Astrocyte of the cerebellum (primary cell): ENCODE measurements at places on chromosomes 12 and 14.

DNA sequence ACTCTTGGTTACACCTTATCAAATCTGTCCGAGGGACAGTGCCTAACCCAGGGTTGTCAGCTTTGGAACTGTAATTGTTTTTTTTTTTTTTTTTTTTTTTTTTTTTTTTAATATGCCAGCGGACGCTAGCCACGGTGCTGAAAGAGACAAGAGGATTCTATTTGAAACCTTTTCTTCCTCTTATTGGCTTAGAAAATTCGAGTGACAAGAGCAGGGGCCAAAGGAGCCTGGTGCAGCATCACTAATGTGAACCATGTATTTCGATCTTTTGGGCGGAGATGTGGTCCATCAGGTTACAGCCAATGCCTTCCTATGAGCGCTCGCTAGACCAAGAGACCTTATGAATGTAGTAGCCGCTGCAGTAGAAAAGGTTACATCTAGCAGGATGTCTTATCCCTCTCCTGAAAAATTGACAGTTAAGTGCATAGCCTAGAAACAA lies 922 bp downstream of the PTPRR start:
- DNase-seq = no peak

GRCh38 chr12:115570069-115570777 lies 707.3 kb downstream of the MED13L start:
- DNase-seq = no peak

DNA sequence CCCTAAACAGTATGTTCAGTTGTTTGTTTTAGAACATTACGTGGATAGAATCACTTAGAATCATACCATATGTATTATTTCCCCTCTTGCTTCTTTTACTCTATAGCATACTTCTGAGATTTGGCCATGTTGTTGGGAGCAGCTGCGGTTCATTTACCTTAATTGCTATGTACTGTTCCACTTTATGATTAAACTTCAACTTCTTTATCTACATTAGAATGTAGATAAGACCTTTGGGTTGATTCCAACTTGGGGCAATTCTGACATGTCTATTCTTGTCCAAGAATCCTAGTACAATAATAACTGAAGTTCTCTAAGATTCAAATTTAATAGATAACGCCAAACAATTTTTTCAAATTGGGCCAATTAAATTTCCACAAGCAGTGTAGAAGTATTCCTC lies 80.7 kb downstream of the GRIN2B start:
- no peak for DNase-seq

DNA sequence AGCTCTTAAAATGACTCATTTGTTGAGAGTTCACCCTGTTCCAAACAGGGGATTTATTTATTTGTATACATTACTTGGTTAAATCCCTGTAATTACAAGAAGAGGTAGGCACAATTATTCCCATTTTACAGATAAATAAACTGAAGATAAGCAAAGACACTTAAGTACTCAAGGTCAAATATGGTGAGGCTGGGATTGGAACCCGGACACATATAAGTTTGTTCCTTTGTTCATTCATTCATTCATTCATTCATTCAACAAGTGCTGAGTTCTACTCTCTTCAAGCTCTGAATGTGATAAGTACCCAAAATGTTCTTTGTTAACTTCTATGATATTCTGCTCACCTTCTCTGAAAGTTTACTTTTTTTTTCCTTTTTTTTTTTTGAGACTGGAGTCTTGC lies 2.4 kb upstream of the TRIM9 start:
- no peak for DNase-seq

GRCh38 chr12:76708296-76708695 lies 55.6 kb upstream of the ZDHHC17 start:
- DNase-seq = no peak
